Fibroblast of lung (primary cell): ENCODE measurements at places on chromosomes 1 and 21. TPM values are rescaled to one million over a fixed set of nuclear protein-coding genes. Genes with fewer than 3 reads are reported as not detected.
A peak's percentile ranks its signal among the peaks of the same experiment; 100 is the strongest.

OBSCN gene
- total RNA-seq = 14.4 and 16.8 TPM in 2 replicates

ZNF593OS gene
- total RNA-seq = not detected in 2 replicates

CD1B gene
- total RNA-seq = not detected in 2 replicates

CCT3 gene
- 391 and 397 TPM in 2 replicates for total RNA-seq

DNAJC6 gene
- under 0.01 and 0.33 TPM in 2 replicates for total RNA-seq

HOOK1 gene
- under 0.01 TPM in 2 replicates for total RNA-seq

ZMYND12 gene
- total RNA-seq = 1.3 and 3.5 TPM in 2 replicates

S100A3 gene
- 1.8 and 6.8 TPM in 2 replicates for total RNA-seq

FLG2 gene
- total RNA-seq = not detected in 2 replicates

ARL8A gene
- total RNA-seq = 17.5 and 18.7 TPM in 2 replicates

FMO2 gene
- 104 and 125 TPM in 2 replicates for total RNA-seq

DNA sequence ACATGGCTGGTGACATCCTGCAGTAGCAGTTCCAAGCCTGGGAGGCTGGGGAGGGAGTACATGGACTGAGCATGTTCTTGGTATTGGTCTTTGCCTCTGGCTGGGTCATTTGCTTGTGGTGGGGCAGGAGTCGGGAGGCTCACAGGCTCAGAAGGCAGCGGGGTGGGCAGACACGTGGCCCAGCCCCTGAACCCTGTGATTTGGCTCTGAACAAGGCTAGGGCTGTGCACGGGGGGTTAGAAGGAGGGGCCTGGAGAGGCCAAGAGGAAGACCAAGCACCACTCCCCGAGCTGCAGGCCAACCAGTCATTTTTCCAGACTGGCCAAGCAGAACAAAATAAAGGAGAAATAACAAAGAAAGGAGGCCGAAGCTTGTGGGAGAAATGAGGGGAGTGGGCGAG, 9.7 kb upstream of the PRELP start:
- H3K36me3 ChIP-seq = no peaks in the 10 kb centered on the region
- H3K4me3 ChIP-seq = no peak overlapping the region
- H3K27me3 ChIP-seq = no peaks in the 10 kb centered on the region
- H3K4me1 ChIP-seq = peaks cover 27% of the 10 kb centered on the region
- H3K27ac ChIP-seq = no peak overlapping the region

- no peaks in the 10 kb centered on the region for H3K4me1 ChIP-seq
- H3K36me3 ChIP-seq = no peaks in the 10 kb centered on the region
- H3K27ac ChIP-seq = no peak overlapping the region
- H3K27me3 ChIP-seq = no peaks in the 10 kb centered on the region
Measured at GRCh38 chr1:53811414-53811851, 26.7 kb downstream of the NDC1 start.

GRCh38 chr1:244065063-244065793, 14.1 kb downstream of the ZBTB18 start:
- H3K4me1 ChIP-seq = peaks cover 4% of the 10 kb centered on the region
- H3K27me3 ChIP-seq = no peaks in the 10 kb centered on the region
- H3K36me3 ChIP-seq = no peaks in the 10 kb centered on the region
- H3K27ac ChIP-seq = no peak overlapping the region

DNA sequence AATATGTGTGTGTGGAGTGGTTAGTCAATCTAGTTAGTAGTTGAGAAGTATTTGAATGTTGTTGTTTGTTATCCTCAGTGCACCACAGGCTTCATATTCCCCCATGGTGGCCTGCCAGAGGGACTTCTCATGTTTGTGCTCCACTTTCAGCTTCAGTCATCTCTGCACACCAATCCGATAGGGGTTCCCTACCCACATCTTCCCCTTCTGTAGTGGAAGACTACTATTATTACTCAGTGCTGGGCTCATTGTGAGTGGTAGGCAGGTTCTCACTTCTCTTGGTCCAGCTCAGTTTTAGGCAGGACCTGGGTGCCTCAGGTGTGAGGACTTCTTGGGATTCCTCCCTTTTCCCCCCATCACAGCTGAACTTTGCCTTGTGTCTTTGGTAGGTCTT, 14.2 kb downstream of the MT1HL1 start:
- H3K27me3 ChIP-seq = no peaks in the 10 kb centered on the region
- no peak for DNase-seq
- no peaks in the 10 kb centered on the region for H3K36me3 ChIP-seq
- H3K27ac ChIP-seq = no peak overlapping the region

DNA sequence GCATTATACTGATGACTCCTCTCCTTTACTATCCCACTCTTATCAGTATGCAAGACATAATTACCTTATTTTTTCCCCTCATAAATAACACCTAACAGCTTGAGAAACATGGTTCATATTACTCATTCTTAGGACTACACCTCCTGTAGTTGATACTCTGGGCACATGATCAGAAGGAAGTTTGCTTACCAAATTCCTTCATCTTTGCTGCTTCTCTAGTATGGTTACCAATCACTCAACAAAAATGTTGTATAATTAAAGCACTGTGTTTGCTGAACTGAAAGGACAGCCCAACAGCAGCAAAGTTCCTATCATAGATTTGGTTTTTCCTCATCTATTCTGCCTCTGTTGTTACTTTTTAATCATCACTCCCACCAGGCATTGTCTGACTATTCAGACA, 586.3 kb downstream of the LRRIQ3 start:
- no peak overlapping the region for H3K4me3 ChIP-seq
- H3K36me3 ChIP-seq = no peaks in the 10 kb centered on the region

DNA sequence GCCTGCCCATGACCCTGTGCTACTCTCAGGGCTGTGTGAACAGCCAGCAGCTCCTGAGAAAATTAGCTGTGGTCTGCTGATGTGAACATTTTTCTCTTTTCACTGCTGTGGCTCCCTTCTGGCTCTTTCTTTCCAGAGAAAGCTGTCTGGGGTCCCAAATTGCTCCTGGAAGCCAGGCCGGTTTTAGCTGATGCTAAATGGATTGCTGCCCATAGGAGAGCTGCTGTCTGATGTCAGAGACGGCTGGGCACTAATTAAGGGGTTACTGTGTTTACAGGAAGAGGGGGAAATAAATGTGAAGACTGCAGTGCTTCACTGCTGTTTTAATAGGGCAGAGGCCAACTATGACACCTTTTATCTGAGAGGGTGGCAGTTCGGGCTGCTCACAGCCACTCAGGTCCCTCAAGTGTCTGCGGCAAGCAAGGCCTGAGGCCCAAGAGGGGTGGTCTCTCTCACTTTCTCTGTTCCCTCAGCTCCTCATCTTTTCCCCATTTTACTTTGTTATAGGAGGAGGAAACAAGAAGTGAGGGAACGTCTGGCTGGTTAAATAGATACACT, 106.0 kb upstream of the GNG12 start:
- no peaks in the 10 kb centered on the region for H3K36me3 ChIP-seq
- no peak overlapping the region for H3K4me3 ChIP-seq
- no peak overlapping the region for H3K27ac ChIP-seq

DNA sequence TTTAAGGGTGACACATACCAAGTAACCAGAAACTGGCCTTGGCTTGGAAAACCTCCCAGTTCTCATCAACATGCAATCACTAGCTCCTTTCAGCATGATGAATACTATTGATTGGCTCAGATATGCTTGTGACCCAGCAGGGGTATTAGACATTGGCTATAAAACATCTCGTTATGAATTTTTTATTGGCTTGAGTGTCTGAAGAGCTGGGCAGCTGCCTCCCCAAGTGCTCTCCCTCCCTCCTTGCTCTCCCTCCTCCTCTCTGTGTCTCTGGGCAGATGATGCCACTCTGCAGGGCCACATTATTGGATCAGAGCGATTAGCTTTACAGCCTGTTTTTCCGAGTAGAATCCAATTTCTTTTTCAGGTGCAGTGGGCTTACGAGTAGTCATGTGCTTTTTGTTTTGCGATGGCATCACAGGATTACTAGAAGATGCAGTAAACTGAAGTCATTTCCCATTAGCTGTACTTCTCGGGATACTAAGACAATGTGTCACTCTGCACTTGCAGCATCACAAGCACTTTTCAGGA, 79.3 kb upstream of the ATF3 start:
- H3K27ac ChIP-seq = no peak overlapping the region
- no peaks in the 10 kb centered on the region for H3K36me3 ChIP-seq
- DNase-seq = peak; percentile 58
- peaks cover 13% of the 10 kb centered on the region for H3K27me3 ChIP-seq
- no peak overlapping the region for H3K4me3 ChIP-seq
- no peaks in the 10 kb centered on the region for H3K4me1 ChIP-seq

GRCh38 chr1:49626472-49626871, 397.3 kb downstream of the AGBL4 start:
- H3K4me3 ChIP-seq = no peak overlapping the region
- H3K27ac ChIP-seq = no peak overlapping the region
- H3K27me3 ChIP-seq = no peaks in the 10 kb centered on the region
- H3K36me3 ChIP-seq = no peaks in the 10 kb centered on the region

GRCh38 chr1:53693339-53693738, 45.6 kb downstream of the GLIS1 start:
- no peak overlapping the region for H3K4me3 ChIP-seq
- no peak for DNase-seq
- H3K36me3 ChIP-seq = no peaks in the 10 kb centered on the region
- H3K27ac ChIP-seq = no peak overlapping the region
- no peaks in the 10 kb centered on the region for H3K4me1 ChIP-seq
- peaks cover 3% of the 10 kb centered on the region for H3K27me3 ChIP-seq

DNA sequence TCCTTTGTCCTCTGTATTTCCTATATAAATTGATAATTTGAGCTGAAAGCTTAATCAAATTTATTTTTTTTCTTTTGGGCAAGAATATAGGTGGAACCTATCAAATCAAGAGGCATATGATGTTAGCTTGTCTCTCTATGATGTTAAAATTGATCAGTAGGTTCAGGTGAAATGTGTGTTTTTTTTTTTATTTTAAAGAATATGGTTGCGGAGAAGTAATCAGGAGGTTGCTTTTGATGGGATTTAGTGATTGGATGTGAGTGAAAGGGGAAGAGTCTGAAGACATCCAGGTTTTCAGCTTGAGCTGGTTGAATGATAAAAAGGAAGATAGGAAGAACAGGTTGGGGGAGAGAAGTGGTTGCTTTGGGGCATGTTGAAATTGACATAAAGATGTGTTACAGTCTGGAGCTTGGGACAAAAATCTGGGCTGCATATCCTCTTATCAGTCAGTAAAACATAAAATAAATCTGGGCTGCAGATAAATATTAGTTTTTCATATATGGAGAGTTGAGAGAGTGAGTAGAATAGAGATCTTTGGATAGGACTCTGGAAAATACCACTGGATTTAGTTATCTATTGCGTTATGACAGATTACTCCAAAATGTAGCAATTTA, 5.1 kb downstream of the OSBPL9 start:
- no peak for DNase-seq
- H3K4me3 ChIP-seq = no peak overlapping the region
- no peaks in the 10 kb centered on the region for H3K27me3 ChIP-seq

DNA sequence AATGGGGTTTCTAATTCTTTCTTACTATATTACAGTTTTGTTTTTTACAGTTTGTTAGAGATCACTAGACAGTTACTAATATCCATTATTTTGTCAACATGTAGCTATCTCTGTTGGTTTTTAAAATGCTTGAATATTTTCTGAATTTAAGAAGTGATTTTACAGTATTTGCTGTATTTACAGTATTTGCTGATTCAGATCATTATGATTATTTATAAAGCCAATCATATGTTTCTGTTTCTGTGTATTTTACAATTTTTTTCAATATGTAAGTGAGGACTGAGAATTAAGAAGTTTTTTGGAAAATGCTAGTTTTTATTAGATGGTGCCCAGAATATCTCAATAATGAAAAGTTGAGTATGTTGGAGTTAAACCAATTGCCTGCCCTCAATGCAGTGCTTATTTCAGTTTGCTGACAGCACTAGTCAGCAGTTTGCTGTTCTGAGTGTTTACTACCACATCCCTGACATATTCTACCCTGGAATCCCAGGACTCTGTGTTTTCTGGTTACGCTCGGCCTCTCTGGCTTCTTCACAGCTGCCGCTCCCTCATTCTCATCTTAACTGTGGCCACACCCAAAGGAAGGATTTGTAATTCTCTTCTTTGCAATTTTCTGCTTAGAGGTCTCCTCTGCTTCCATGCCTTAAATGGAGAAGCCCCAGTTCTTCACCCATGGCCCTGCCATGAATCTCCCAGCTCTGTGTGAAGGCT, 68.0 kb upstream of the BACH1 start:
- no peaks in the 10 kb centered on the region for H3K36me3 ChIP-seq
- H3K4me1 ChIP-seq = no peaks in the 10 kb centered on the region
- no peak overlapping the region for H3K4me3 ChIP-seq
- H3K27me3 ChIP-seq = no peaks in the 10 kb centered on the region

DNA sequence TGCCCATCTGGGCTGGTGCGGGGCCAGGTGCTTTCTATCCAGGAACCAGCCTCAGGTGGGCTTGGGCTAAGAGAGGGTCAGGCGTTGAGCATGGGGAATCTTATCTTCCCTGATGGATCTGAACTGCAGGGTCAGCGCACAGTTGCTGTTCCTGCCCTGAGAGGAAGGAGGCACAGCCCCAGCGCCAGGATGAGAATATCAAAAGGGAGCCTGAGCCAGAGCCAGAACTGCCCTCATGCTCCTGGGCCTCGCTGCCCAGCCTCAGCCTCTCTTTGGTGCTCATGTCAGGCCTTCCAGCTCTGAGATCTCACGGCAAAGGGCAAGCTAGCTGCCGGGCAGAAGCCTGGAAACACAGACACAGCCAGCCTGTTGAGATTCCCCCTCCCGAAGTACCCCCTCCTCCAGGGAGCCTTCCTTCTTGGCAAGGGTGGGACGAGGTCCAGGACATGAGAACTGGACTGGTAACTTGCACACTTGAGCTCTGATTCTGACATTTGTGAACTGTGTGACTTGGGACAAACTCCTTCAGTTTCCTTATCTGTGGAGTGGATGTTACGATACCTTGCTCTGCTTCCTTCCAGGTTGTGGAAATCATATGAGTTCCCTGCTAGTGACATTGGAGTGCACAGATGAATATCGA, 1.2 kb upstream of the LAD1 start:
- no peak overlapping the region for H3K27ac ChIP-seq
- peaks cover 59% of the 10 kb centered on the region for H3K27me3 ChIP-seq
- H3K4me1 ChIP-seq = no peaks in the 10 kb centered on the region
- no peaks in the 10 kb centered on the region for H3K36me3 ChIP-seq
- no peak overlapping the region for H3K4me3 ChIP-seq

GRCh38 chr1:207045453-207045852, 5.6 kb downstream of the YOD1 start:
- peaks cover 2% of the 10 kb centered on the region for H3K4me1 ChIP-seq

GRCh38 chr1:43621861-43622260, 28.1 kb upstream of the KDM4A start:
- no peak overlapping the region for H3K27ac ChIP-seq
- H3K27me3 ChIP-seq = no peaks in the 10 kb centered on the region
- H3K36me3 ChIP-seq = peaks cover 12% of the 10 kb centered on the region
- H3K4me3 ChIP-seq = no peak overlapping the region

- H3K27ac ChIP-seq = no peak overlapping the region
- no peak overlapping the region for H3K4me3 ChIP-seq
- DNase-seq = no peak
- no peaks in the 10 kb centered on the region for H3K4me1 ChIP-seq
Measured at GRCh38 chr1:28779751-28780408, 32.1 kb upstream of the OPRD1 start.

DNA sequence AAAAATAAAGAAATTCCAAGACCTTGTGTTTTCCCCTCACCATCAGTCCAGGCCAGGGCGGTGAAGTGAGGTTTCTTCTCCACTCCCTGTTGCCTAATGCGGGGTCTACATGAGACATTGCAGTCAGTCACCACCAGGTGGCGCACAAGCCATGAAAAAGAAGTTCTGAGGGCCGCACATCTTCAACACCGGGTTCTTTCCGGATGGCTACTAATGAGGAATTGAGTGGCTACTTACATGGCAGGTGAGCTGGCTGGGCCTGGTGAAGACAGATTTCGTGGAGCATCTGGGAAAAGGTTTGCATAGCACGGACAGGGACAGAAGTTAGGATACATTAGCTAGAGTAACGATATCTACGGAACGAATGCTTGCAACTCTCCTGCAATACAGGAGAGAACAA, 15.8 kb upstream of the S100A11 start:
- DNase-seq = peak; percentile 79
- H3K27ac ChIP-seq = no peak overlapping the region
- H3K4me3 ChIP-seq = no peak overlapping the region
- peaks cover 15% of the 10 kb centered on the region for H3K4me1 ChIP-seq
- peaks cover 12% of the 10 kb centered on the region for H3K27me3 ChIP-seq
